Pancreas (tissue), 10 donors: ENCODE measurements at places on chromosomes 16 and 17. TPM values are rescaled to one million over a fixed set of nuclear protein-coding genes. Genes with fewer than 3 reads are reported as not detected.
A peak's percentile ranks its signal among the peaks of the same experiment; 100 is the strongest.

GRCh38 chr16:67703626-67704025 is 15.5 kb downstream of the GFOD2 start:
- no peak for DNase-seq

- no peak for DNase-seq
Observed at GRCh38 chr16:17468611-17469010, 2.1 kb downstream of the XYLT1 start.

DNA sequence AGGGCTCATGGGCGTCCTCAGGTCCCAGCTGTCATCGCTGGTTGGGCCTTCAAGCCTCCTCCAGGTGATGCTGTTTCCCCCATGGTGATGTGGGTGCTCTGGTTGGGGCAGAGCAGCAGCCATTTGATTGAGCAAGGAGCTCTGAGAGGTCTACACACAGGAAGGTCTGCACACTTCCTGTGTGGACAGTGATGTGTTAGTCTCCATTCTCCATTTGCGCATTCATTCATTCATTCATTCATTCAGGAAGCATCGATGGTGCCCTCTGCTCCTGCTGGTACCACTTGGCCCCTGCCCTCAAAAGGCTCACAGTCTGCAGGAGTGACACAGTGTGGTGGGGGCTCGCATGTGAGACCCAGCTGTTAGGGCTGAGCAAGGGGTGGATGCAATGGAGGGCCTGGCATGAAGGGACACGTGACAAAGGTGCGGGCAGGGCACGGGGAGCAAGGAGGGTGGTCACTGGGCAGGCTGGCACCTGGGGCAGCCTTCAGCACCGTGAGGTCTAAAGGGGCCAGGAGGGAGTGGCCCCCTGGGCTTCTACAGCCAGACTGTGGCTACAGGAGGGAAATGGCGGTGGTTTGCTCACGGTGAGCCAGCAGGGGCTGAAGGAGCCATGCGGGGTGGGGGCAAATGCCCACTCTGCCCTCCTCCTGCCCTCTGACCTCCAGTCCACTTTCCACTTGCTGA is 1.5 kb downstream of the ADGRG3 start:
- no peak for DNase-seq

DNA sequence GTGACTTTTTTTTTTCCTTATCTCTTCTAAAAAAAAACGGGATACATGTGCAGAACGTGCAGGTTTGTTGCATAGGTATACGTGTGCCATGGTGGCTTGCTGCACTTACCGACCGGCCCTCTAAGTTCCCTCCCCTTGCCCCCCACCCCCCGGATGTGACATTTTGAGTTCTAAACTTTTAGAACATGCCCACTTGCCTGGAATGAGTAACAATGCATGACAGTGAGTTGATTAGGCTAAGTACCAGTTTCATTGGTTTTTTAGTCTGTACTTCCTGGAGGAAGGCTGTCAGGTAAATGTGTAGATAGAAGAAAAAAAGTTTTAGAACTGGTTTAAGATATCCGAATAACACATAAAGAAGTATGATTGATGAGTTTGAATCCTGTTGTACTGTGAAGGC is 4.0 kb downstream of the BPTF start:
- DNase-seq = no peak

DNA sequence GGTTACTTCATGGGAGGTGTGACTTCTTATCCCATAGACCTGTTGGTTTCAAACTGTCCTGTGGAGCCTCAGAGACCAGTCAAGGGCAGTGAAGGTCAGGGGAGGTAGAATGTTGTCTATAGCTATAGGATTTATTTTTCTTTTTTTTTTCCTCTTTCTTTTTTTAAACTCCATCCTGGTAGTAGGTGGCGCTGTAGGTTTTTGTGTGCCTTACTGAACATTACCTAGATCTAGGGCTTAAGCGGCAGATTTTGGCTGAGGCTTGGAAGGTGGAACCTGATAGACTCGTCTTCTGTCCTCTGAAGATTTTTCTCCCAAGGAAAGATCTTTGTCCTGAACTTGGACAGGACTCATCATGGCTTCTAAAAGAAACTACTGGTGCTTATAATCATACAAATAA is 8.2 kb upstream of the LASP1NB start:
- DNase-seq = no peak

DNA sequence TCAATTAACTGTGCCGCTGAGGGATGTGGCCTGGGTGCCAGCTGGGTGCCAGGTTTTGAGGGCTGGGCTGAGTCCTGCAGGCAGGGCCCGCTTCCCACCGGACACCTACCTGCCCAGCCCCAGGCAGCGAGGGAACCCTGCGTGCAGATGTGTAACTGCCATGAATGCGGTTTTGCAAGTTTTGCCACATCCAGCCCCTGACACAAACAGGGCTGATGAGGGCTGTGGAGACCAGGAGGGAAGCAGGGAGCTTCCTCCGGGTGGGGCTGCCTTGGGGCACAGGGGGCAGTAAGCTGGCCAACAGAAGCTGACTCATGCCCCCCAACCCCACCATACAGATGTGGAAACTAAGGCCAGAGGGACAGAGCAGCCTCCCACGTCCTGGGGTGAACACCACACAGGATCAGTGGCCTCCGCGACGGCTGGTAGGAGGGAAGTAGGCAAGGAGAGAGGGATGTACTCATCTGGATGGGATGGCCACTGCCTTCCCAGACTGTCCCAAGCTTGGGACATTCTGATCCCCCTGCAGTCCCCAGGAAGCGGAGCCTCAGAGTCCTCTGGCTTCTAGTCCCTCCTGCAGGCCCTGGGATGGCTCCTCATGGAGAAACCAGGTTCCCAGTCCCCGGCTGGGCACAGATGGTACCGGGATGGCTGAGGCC is 1.6 kb downstream of the UBALD1 start:
- no peak for DNase-seq

DNA sequence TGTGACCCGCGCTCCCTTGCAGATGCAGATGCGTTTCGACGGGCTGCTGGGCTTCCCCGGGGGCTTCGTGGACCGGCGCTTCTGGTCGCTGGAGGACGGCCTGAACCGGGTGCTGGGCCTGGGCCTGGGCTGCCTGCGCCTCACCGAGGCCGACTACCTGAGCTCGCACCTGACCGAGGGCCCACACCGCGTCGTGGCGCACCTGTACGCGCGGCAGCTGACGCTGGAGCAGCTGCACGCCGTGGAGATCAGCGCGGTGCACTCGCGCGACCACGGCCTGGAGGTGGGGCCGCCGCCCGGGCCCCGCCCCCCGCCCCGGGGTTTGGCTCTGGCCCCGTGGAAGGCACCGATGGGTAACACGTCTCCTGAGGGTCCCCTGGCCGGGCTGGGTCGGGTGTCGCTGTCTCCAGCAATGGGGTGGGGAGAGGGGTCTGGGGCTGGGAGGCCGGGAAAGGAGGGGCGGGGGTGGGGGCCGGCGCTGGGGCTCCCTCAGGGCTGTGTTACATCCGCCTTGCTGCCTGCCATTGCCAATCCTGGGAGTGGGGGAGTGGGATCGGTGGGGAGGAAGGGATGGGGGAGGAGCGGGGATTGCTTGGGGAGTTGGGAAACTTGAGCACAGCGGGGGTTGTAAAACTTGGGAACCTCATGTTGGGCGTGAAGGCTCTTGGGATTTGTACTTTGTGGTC is 737 bp downstream of the NUDT16L1 start:
- DNase-seq = peak; percentile 89

DNA sequence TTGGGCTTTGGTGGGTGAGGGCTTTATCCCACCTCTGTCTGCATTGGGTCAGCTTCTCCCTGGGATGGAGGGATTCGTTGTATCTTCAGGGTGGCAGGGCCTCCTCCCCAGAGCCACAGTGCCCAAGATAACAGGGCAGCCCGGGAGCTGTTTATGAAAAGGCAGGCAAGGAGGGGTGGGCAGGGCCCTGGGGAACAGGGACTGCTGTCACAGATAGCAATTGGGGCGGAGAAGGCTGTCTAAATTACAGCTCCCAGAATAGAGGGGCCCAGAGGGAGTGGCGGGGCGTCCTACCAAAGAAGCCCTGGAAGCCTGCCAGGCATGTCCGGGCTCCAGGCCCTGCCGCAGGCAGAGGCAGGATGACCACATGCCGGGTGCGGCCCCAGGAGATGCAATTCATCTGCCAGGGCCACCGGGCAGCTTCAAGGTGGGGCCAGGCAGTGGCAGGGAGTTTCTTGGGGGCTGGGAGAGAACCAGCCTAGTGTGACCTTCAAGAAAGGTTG is 18.8 kb upstream of the PHOSPHO1 start:
- DNase-seq = no peak

DNA sequence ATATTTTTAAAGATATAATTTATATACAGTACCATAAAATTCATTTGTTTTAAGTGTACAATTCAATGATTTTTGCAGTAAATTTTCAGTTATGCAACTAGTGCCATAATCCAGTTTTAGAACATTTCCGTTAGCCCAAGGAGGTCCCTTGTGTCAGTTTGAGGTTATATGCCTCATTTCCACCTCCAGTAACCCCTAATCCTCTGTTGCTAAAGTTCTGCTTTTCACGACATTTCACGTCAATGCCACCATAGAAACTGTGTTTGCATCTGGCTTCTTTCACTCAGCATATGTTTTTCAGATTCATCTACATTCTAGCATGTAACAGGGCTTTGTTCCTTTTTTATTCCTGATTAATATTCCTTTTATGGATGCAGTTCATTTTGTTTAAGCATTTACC is 42.4 kb upstream of the NUDT7 start:
- DNase-seq = no peak

GRCh38 chr17:74140282-74140681 is 63.2 kb upstream of the RPL38 start:
- no peak for DNase-seq

DNA sequence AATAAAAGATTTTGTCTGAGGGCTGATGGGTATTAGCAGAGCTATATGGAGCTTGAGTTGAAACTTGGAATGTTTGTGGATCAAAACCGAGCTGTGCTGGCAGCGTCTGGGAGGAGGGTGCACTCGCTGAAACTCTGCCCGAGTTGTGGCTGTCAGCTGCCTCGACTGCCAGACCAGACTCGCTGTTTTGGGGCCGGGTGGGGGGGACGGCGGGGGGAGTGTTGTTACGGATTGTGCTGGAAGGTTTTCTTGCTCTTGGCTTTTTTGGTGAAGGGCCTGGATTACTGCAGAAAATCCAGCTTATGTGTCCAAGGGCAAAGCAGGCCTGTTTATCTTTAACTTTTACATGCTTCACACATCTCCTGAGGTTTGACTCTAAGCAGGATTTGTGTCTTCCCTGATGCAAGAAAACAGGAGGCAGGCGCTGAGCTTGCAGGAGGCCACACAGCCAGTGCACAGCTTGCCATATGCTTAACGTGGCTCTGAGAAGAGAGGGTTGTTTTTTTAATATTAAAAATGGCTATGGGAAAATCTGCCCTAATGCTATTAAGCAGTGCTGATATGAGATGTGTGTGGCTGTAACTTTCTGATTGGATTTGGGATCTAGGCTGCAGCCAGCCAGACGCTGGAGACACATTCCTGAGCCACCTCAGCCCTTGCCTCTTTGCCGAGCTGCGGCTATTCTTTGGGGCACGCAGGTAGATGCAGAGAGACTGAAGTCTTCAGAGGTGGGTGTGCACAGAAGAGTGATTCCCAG is 20.5 kb upstream of the RPTOR start:
- DNase-seq = no peak

DNA sequence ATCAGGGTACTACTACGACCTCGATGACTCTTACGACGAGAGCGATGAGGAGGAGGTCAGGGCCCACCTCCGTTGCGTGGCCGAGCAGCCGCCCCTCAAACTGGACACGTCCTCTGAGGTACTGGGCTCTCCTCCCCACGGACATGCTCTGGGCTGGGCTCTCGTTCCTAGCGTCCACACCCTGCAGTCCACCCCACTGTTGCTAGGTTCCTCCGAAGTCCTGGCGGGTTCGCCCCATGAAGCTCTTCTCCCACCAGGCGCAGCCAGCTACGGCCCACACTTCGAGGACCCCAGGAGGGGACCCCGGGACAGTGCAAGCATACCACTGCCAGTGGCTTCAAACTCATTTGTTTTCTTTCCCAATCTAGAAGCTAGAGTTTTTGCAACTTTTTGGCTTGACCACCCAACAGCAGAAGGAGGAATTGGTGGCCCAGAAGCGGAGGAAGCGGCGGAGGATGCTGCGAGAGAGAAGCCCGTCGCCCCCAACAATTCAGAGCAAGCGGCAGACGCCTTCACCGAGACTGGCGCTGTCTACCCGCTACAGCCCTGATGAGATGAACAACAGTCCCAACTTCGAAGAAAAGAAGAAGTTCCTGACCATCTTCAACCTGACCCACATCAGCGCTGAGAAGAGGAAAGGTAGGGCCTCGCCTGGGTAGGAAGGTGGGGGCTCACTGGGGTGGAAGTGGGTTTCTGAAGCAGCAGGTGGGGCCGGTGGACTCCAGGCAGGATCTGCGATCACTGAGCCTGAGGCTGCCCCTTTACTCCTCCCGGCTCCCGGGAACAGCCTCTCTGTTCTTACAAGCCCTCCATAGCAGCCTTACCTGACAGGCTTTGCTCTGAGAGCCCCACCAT is 25.6 kb downstream of the GINS2 start:
- DNase-seq = no peak

GRCh38 chr17:72102366-72102765 is 18.5 kb upstream of the SOX9 start:
- no peak for DNase-seq

- no peak for DNase-seq
Observed at GRCh38 chr17:29141514-29141876, 38.7 kb downstream of the MYO18A start.

DNA sequence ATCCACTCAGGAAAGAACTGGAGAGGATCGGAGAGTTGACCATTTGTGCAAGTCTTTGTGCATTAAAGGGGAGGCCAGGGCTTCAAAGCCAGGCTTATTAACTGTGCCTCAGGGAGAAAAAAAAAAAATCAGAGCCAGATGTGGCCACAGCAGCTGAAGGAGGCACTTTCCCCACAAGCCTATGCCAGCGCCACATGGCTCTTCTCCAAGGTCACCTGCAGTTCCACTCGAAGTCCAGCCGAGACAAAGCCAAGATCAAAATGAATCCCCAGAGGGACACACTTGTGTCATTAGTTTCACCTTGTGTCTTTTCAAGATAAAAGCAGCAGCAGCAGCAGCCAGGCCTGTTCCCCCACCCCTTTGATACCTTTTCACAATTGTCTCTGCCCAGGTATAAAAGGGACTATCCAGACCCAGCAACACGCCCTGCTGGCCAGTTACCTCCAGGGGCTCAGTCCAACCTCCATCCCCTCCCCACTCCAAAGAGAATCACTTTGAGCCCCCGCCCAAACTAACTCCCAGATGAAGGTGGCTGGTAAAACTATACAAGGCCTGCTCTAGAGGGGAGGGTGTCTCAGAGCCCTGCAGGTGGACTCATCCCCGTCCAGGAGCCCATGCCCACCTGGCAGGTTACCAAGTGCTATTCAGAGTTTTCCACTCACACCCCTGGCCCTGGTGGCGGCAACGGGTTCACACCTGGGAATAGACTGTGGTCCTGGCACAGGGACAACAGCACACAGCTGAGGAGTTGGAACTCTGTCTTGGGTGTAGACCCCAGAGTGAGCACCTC is 29.2 kb downstream of the AXIN2 start:
- peak; percentile 18 for DNase-seq

The FADS6 gene
- total RNA-seq = not detected

The HLF gene
- 1.6 TPM for total RNA-seq

The PIK3R6 gene
- not detected for total RNA-seq

The FN3KRP gene
- 10.4 TPM for total RNA-seq

The DEXI gene
- total RNA-seq = 16.3 TPM

The AGRP gene
- total RNA-seq = not detected

The CDC6 gene
- total RNA-seq = 1.6 TPM

The C16orf46 gene
- total RNA-seq = 0.18 TPM

The MT1F gene
- total RNA-seq = 32.7 TPM
